Skeletal muscle cell (primary cell): ENCODE measurements at places on chromosomes 12 and 14.

DNA sequence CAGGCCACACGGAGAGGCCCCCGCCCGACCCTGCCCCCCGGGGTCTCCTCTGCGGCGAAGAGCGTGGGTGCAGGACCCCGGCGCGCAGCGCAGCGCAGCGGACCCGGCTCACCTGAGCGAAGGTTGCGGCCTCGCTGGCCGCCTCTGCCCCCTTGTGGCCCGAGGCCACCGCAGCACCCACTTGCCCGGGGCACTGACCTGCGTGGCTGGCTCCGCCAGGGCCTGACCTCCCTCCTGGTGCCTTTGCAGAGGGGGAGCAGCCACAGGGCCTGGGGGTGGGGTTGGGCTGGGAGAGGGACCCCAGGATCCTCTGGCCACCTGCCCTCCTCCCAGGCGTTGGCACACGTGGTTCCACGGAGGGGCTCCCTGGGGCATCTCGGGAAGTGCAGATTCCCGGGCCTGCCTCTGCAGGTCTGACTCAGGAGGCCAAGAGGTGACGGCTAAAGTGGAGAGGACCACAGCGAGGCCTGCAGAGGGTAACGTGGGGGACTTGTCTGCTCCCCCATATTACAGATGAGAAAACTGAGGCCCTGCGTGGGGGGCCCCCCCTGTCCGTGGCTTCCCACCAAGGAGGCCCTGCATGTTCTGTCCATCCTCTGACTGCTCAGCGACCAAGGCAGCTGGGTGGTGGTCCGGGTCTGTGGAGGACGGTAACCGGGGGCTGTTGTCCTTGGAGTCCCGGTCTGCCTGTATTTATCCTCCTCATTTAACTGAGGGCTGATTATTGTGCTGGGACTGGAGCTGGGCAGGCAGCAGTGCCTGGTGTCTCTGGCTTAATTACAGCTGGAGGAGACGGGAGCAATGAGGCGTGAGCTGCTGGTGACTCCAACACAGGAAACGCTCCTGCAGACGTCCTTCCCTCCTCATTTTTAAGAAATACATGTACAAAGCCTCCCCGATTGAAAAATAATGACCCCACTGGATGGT lies 67.9 kb upstream of the BEGAIN start:
- no peak for DNase-seq

DNA sequence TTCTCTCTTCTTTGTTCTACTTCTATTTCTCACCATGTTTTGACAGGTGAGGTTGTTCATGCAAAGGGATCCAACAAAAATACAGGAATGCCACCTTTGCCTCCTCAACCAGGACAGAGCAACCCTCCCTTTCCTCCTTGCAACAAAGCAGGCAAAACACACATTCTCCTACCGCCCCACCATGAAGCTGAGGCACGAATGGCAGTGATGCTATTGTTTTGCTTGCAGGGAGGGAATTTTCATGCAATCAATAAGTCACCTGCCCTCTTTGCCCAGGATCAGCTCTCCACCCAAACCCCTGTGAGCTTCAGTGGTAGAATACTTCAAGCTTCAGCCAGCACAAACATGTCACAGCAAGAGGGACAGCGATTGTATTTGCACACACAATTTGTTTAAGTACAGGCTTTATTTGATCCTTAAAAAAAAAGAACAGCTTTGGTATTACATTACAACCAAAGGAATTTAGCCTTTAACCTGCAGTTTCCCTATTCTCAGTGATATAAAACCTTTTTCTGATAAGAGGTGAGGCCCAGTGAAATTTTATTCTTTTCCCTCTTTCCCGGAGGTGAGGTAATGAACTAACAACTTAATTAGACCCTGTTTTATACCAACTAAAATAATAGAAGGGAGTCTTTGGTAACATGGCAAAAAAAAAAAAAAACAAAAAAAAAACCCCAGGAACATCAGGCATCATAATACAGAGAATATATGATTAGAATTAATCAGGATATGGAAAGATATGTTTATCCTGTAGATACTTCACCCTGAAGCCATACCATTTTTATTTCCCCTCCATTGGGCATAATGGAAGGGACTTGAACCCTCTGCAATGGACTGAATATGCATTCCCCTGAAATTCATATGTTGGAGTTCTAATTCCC lies 87.0 kb upstream of the EEA1 start:
- DNase-seq = no peak

GRCh38 chr12:31897781-31898503 lies 61.3 kb upstream of the RESF1 start:
- DNase-seq = no peak

DNA sequence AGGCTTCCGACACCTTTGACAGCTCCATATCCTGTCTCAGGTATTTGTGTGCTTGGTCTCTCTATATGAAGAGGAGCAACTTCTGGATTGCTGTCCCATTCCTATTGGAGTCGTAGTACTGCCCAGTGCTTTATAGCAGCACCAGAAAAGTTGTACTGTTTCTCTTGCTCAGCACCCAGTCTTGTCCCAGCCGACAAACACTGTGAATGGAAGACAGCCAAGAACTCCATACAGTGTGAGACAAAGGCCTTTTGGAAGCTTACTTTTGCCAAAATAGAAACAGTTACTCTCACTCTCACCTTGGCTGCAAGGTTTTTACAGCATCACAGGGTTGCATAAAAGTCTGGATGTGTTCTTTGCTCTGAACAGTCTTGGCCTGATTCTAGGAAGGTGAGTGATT lies 105.3 kb downstream of the TGFB3 start:
- DNase-seq = no peak

DNA sequence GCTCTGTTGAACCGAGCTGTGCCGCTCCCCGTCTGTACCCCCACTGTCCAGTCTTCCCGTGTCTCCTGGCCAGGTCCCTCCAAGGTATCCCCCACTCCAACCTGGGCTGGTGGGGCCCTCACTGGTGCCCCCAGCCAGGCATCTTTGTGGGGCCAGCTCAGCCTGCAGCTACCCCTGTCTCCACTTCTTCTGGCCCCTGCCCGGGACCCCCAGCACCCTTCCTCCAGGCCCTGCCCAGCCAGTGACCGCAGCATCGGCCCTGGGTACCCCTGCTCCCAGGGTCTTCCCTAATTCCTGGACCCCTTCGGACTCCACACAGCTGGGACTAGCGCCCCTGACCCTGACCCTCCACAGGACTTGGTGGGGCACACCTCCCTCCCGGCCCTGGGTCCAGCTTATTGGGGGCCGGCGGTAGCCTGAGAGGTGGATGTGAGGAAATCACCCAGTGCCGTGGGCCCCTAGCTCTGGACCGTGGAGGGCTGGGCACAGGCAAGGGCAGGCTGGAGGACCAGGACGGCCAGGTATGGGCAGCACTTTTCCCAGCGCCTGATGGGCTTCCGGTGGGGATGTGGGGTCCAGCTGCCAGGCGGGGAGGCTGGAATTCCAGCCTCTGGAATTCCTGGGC lies 4.1 kb upstream of the CRIP1 start:
- DNase-seq = no peak

DNA sequence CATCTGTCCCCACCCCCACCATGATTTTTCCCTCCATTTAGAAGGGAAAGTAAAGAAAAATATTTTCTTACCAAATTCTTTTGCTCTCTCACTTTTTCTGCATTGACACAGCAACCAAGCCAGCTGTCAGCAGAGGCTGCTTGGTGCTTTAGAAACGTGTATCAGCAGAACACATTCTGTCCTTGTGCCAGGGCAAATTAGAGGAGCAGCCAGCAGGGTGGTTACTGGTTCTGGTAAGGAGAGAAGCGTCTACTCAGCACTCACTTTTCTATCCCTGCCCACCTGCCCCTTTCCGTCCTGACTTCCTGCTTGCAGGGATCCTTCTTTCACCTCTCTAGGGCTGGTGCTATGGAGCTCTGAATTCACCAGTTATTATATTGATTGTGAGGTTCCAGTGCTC lies 327.5 kb upstream of the PDE3A start:
- DNase-seq = no peak

DNA sequence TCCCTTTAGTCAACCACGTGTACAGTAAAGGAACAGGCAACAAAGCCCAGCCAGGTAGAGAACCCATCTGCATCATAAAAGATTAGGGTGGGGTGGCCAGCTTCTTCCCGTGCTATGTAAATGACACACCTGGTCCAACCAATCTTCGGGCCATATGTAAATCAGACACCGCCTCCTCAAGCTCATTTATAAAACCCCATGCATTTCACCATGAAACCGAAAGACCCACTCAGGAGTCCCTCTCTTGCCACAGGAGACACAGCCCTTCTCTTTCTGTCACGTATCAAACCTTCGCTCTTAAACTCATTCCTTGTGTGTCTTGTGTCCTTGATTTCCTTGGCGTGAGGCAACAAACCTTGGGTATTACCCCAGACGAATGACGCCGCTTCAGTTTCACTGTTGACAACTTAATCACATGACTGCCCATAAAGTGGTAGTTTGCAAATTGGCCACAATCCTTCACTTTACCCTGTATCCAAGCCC lies 59.8 kb upstream of the TBPL2 start:
- DNase-seq = no peak

- DNase-seq = peak; percentile 80
These were observed 143.7 kb upstream of the FRMD6 start for GRCh38 chr14:51507906-51508511.
